ENCODE measurements at places on chromosomes 5 and 9.

GRCh38 chr5:130836729-130837649, 328.1 kb downstream of the HINT1 start:
- DNase-seq: no peak

GRCh38 chr5:10655972-10656830, 92.3 kb downstream of the ANKRD33B start:
- no peak for DNase-seq

- DNase-seq: no peak
Measured at GRCh38 chr9:11158676-11159075, 545.9 kb upstream of the PTPRD start.

- no peak for DNase-seq
Measured at GRCh38 chr5:42944989-42945388, 95.1 kb downstream of the ANXA2R start.

DNA sequence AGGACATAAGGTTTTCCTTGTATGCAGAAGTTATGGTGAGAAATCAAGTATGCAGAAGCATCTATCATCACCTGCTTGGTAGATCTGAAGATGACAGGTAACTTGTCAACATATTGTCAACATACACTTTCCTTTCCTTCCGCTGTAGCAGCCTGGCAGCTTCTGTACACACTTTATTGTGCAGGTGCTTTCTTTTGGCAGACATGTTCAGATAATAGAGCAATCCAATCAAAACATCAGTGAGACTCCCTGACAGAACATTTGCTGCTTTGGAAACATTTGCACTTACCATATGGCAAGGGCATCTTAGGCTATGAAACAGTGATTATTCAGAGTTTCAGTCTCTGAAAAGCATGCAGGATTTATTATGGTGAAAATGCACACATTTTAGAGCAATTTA, 161.1 kb upstream of the CDH12 start:
- no peak for DNase-seq

GRCh38 chr9:93503381-93503780, 50.0 kb upstream of the FAM120AOS start:
- no peak for DNase-seq

DNA sequence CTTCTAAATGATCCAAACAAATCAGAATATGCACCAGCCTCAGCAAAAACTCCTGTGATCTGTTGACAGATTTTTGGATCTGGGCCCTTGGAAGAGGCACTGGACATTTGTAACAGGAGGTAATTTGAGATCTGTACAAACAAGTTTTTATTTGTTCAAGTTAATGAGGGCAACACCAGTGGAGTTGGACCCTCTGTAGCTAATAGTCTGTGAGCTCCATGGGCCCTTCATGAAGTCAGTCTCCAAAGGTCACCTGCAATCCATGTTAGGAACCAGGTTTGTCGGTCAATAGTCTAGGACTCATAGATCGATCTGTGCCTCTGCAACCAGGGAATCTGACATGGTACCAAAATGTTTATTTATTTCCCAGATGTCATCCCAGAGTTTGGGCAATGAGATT, 40.9 kb downstream of the PAM start:
- no peak for DNase-seq

DNA sequence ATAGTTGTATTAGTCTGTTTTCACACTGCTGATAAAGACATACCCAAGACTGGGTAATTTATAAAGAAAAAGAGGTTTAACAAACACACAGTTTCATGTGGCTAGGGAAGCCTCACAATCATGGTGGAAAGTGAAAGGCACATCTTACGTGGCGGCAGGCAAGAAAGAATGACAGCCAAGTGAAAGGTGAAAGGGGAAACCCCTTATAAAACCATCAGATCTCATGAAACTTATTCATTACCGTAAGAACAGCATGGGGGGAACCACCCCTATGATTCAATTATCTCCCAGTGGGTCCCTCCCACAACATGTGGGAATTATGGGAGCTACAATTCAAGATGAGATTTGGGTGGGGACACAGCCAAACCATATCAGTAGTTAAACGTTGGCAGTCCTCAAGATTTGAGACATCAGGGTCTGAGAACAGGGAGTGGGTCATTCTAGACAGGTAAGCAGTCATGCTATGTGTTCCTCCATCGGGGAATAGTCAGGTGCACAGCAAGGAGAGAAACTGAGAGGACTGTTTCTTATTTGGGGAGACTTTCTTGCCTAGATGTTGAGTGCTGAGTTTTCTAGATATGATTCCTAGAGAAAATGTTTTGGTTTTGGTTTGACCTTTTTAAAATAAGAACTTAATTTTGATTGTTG, 45.8 kb upstream of the ENTREP1 start:
- no peak for DNase-seq

- no peak for DNase-seq
Measured at GRCh38 chr9:3751125-3751758, 225.4 kb upstream of the RFX3 start.

DNA sequence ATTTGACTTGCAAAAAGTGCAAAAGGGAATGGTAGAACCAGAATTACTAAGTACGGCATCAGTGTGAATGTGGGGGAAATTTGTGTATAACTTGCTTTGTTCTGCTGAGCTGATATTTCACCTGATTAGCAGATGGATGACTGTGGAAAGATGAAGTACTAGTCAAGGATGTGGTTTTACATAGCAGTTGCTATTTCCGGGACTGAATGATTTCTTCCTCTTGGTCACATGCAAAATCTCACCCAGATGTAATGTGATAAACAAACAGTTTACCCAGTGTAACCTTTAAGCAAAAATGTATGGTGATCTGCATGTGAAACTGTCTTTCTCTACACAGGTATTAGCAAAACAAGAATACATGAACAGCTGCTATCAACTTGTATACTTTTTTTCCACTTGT, 46.1 kb downstream of the DCP2 start:
- DNase-seq: no peak

DNA sequence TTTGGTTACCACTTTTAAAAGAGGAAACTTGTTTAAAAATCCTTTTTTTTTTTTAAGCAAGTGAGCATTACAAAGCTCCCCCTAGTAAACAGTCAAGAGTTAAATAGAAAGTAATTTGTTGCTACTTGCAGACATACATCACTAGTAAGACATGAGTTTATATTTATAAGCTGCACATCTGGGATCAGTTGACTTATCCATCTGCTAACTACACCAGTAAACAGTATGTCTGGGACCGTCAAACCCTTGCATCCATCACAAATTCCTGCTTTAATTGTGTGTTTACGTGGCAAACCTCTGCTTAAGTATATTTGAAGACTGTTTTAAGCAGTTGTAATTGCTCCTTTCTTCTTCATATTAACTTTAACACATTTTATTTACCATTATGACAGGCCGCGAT, 146.8 kb downstream of the EBF1 start:
- DNase-seq: no peak

- no peak for DNase-seq
Measured at GRCh38 chr5:66646570-66646969, 50.4 kb downstream of the MAST4 start.

DNA sequence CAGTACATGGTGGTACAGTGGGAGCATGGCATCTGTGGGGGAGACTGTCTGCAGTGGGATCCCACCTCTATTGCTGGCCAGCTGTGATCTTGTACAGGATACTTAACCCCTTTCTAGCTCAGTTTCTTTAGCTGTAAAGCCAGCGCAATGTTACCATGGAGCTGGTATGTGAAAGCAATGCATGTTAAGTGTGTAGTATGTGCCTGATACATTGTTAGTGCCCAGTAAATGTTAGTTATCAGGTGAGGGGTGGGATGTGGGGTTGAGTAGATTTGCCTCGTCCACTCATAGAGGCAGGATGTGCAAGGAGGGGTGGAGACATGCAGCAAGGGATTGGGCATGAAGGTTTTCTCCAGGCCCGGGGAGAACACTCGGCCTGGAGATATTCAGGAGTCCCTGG, 12.3 kb downstream of the ZBED3 start:
- no peak for DNase-seq

DNA sequence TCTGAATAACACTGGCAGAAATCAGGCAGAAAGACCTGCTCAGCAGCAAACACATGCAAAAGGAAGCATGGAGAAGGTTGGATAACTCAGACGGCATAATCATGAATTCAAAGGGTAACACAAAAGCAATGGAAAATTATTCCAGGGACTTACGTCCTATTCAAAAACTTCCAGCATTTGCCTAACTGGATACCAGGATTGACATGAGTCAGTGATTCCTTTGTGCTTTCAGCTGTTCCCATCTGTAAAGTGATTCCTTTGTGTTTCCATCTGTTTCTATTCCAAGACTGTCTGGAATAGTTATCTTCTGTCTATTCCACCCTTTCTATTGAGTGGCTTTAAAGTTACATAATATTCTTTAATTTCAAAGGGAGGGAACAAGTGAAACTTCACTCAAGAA, 1361.7 kb upstream of the CDH9 start:
- DNase-seq: no peak

DNA sequence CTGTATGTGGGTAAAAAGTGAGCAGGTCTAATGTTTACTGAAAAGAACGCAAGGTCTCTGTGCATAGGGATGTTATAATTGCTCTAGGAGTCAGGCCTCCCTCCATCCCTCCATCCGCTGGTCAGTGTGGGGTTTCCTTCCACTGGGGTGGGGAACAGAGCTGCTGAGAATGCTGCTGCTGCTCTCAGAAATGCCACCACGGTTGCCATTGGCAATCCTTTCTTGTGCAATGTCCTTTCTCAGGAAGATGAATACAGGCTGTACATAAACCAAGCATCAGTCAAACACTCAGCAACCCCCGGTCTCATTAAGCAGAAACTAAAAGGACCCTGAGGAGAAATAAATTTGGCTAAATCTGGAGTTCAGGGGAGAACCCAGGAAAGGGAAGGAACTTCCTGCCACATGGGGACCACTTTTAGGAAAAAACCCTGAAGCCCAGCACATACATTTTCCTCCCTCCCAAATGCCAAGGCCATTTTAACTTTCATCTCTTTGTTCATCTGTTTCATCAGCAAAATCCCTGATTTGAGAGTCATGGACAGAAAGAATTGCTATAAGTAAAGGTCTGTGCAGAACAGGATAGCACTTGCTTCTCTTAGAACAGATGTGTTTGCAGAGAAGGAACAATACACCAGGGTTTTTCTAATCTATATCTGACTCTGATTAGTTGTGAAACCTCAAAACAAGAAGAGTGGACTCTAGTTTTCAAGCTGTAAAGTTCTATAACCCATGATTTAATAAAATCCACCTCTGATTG, 70.4 kb upstream of the SLC1A3 start:
- DNase-seq: no peak

DNA sequence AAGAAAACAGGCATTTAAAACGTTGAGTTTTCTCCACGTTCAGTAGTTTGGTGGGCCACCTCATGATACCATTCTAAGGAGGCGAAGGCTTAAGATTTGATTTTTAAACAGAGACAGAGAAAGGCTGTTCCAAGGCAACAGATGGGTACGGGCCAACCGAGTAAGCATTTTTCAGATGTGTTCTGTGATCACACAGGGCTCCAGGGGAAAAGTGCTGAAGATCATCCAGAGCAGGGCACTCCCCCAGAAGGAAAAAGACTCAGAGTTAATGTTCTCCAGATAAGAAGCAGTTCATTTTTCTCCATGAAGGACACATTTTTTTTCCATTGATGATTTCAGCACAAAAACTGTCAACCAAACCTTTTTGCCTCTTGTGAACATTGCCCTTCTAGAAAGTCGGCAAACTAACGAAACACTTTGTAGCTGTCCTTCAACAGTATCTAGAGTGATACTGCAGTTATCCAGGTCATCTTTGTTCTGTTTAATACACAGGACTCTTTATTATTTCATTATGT, 138.7 kb downstream of the ALDH1A1 start:
- DNase-seq: no peak

DNA sequence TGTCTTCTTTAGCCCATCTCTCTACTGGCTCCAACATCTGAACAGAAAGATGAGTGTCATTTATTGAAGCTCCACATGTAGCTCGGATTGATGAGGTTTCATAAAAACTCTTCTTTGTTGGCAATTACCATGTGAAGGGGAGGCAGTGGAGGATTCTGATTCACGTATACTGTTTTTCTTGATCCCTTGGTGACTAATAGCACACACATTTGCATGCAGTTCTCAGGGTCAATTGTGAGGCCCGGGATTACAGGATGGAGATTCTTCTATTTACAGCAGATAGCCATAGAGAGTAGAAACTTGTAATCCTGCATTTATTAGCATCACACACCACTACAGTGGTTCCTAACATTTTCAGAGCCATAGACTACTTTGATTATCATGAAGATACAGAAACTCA, 133.2 kb upstream of the MARCHF11 start:
- no peak for DNase-seq

DNA sequence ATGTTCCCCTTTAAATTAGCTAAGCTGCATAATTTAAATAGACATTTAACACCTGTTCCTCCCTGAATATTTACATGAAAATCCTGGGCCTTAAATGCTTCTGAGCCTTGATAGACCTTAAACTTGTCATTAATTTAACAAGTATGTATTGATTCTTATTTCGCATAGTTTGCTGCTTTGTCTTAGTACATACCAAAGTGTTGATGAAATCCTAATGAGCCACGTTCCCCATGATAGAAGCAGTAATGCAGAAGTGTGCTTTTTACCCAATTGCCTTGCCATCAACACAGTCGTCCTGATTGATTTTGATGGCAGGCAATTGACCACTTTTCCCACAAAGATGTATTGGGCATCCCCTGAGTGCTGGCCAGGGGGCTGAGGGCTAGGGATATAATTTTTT, 213.5 kb downstream of the SGCD start:
- no peak for DNase-seq

DNA sequence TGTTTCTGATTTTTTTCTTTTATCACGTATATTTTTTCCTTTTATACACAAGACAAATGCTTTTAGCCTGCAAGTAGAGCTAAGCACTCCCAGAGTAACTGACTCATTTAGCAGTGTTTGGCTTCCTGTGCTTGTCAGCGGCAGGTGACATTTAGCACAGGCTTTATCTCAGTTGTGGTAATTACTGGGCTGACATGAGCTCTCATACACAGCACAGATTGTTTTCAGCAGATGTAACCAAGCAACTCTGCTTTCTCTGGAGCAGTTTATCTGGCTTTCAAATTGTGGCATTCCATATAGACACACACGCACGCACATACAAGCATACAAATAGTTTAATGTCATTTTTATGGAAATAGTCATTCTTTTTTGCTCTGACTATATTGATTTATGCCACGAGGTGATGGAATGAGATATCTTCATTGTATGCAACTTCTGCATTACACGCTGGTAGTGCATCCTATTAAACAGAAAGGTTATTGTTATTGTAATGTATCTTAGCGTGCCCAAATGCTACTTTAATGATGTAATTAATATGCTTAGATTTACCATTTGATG, 379.0 kb upstream of the GRAMD2B start:
- DNase-seq: no peak

DNA sequence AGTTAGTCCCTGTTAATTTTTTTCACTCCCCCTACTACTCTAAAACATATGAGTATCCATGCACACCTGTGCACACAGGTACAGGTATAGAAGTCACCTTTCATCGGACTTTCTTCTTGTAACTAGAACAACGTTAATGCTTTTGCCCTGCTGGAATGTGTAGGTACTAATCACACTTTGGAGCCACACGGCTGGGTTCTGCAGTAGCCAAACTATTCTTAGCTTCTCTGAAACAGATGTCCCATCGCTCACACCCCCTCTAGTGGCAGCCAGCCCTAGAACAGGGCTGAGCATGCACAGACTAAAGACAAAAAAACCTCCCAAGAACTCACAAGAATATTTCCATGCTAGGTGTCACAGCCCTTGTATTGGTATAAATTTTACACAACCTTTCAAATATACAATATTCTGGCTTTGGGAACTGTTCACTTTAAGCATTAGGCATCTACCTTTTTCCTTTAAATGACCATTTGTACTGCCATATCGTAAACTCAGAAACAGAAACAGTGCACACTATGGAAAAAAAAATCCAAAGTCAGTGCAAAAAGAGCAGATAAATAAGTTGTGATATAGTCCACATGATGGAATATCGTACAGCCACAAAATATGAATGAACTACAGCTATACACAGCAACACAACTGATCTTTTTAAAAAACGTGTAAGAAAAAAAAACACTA, 64.0 kb downstream of the RETREG1 start:
- no peak for DNase-seq

Measured in D721Med (cell line).